ENCODE measurements at places on chromosomes 3 and 15. TPM values are rescaled to one million over a fixed set of nuclear protein-coding genes. Genes with fewer than 3 reads are reported as not detected.

GRCh38 chr3:63090656-63091055 lies 187.5 kb upstream of the SYNPR start:
- DNase-seq = no peak

GRCh38 chr15:67813104-67813634 lies 12.1 kb upstream of the SKOR1 start:
- no peak for DNase-seq

GRCh38 chr3:190912736-190913135 lies 50.2 kb upstream of the GMNC start:
- DNase-seq = no peak

GORASP1 gene
- 102 TPM for total RNA-seq

DNA sequence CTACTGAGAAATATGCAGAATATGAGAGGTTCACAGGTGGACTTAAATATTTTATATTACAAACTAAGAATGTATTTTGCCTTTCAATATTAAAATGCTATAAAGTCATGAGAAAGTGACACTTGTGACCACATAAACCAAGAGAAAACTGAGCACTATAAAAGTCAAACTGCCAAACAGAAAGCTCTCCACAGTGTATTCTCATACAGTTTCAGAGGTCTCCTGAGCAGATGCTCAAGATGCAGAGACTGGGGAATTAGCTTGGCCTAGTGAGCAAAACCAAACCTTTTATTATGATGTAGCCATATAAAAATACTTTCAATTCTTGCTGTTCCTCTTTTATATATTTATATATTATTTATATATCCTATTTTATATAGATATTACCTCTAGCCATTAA lies 227.8 kb downstream of the TBC1D5 start:
- no peak for DNase-seq

All from esophagus squamous epithelium (tissue), 5 donors.